ENCODE measurements at places on chromosomes 4 and X. TPM values are rescaled to one million over a fixed set of nuclear protein-coding genes. Genes with fewer than 3 reads are reported as not detected.

Gene ATP8A1
- 0.01 TPM for total RNA-seq

Gene FAAH2
- 0.54 TPM for total RNA-seq

Gene ITM2A
- total RNA-seq: 0.10 TPM

Gene ARMCX1
- 0.57 TPM for total RNA-seq

Gene DSPP
- total RNA-seq: not detected

Gene SSX2
- not detected for total RNA-seq

Gene KIT
- not detected for total RNA-seq

Gene TREX2
- total RNA-seq: 1.4 TPM

Gene MUC7
- not detected for total RNA-seq

Gene TLR7
- not detected for total RNA-seq

Gene FGFR3
- total RNA-seq: 2.7 TPM

Gene TBX22
- total RNA-seq: not detected

Gene DDIT4L
- 0.26 TPM for total RNA-seq

Gene MAB21L2
- total RNA-seq: not detected
